H9 (cell line): ENCODE measurements at places on chromosomes 16 and 17.

- no peak overlapping the region for H3K27ac ChIP-seq
- H3K36me3 ChIP-seq, result no peaks in the 10 kb centered on the region
Measured at GRCh38 chr17:5198472-5198871, 6.8 kb upstream of the ZNF594 start.

DNA sequence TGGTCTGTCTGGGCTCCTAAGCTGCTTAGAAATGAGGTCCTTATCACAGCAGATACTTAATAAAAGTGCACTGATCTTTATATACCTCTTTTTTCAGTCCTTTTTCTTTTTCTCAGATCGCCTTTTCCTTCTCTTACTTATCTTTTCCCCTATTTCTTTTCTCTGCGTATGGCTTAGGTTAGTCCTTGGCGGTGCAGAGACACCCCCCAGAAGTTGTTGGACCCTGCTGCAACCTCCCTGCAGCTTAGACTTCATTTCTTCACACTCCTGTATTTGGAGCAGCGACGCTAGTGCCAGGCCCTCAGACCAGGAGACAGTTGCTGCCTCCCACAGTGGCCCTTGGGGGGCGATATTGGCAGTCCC, 67.6 kb downstream of the CENPV start:
- peaks cover 2% of the 10 kb centered on the region; the same call in 1 of the 2 replicates for H3K4me1 ChIP-seq
- H3K4me3 ChIP-seq, result 0 out of 2 replicates have a peak overlapping the region, but pooled peaks have one; percentile 48
- no peak overlapping the region for H3K27ac ChIP-seq
- H3K36me3 ChIP-seq, result no peaks in the 10 kb centered on the region

DNA sequence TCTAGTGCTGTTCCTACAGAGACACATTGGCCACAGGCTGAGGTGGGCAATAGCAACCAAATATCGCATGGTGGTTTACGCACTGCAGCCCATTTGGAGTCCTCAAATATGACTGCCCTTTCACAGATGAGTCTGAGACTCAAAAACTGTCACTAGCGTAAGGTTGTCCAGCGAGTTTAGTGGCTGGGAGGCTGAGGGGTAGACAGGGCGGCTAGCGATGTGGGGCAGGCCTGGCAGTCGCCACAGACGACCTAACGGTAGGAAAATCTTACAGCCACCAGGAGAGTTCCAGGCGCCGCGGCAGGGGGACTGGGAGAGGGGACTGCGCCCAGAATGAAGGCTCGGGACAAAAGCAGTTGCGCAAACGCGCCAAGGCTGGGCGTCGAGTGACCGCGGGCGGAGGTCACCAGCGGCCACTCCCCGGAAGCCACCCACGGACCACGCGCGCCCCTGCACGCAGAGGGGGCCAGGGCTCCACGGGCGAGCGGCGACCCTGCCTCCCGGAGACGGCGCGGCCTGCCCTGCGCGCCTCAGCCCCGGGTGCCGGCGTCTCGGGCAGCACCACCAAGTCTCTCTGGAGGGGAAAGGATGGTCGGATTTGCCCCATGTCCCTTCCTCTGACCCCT, 699 bp upstream of the MAP1LC3B start:
- peaks cover 4% of the 10 kb centered on the region; the same call in 1 of the 2 replicates for H3K4me1 ChIP-seq
- no peaks in the 10 kb centered on the region for H3K27me3 ChIP-seq
- DNase-seq, result peak; percentile 67
- no peak overlapping the region for H3K27ac ChIP-seq
- peak overlapping the region; percentile 89 for H3K4me3 ChIP-seq
- no peaks in the 10 kb centered on the region; the same call in 1 of the 2 replicates for H3K36me3 ChIP-seq

- H3K27me3 ChIP-seq, result no peaks in the 10 kb centered on the region
- H3K4me1 ChIP-seq, result no peaks in the 10 kb centered on the region
- no peaks in the 10 kb centered on the region for H3K36me3 ChIP-seq
- no peak for DNase-seq
Measured at GRCh38 chr16:83953796-83954576, 946 bp downstream of the OSGIN1 start.

DNA sequence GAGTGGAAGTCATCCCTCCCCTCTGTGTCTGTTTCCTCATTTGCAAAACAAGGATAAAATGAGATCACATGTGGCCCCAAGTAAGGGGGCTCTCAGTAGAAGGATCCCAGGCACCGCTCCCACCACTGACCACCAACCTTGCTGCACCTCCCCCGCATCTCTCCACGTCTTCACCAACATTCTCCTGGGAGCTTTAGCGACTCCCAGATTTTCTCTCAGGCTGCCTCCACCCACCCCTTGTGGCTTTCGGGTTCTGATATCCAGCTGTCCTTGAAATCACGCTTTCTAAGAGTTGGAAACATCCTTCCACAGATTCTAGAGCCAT, 16.4 kb upstream of the NTN1 start:
- DNase-seq, result no peak
- peaks cover 50% of the 10 kb centered on the region for H3K27me3 ChIP-seq
- no peak overlapping the region for H3K27ac ChIP-seq
- H3K4me3 ChIP-seq, result no peak overlapping the region
- H3K36me3 ChIP-seq, result no peaks in the 10 kb centered on the region
- H3K4me1 ChIP-seq, result no peaks in the 10 kb centered on the region

DNA sequence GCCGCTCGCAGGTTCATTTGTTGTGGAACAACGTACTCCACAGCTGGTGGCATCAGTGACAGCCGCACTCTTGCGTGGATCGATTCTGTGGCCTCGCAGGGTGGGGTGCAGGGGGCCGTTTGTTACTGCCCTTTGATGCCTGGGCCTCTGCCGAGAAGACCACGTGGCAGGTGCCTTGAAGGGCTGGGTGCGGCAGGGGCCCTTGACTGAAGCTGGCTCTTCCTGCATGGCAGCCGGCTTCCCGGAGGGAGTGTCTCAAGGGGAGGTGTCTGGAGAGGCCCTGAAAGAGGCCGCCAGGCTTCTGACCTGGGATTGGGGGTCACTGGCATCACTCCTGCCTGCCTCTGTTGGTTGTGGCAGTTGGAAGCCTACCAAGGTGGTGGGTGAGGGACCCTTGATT, 43.8 kb downstream of the TBCD start:
- H3K27ac ChIP-seq, result no peak overlapping the region
- H3K36me3 ChIP-seq, result peaks cover 54% of the 10 kb centered on the region
- no peaks in the 10 kb centered on the region for H3K4me1 ChIP-seq
- no peaks in the 10 kb centered on the region for H3K27me3 ChIP-seq
- no peak for DNase-seq

DNA sequence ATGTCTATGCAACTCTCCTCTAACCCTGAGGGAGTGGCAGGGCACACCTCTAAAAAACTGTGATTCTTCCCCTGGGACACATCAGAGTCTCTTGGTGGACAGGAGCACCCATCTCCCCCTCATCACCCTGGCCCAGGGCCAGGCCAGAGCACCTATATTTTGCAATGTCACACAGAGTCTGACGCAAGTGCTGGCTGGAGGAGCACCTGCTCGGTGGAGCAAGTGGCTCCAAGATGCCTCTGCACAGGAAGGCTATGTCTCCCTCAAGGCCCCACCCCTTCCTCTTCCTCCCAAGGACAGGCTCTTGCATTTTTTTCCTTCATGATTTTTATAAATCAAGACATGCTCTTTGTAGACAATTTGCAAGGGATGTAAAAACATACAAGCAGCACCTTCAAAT, 13.3 kb downstream of the SNN start:
- H3K4me3 ChIP-seq, result no peak overlapping the region
- H3K36me3 ChIP-seq, result peaks cover 11% of the 10 kb centered on the region; the same call in 2 of the 3 replicates
- no peaks in the 10 kb centered on the region for H3K4me1 ChIP-seq
- no peak for DNase-seq
- H3K27me3 ChIP-seq, result no peaks in the 10 kb centered on the region

DNA sequence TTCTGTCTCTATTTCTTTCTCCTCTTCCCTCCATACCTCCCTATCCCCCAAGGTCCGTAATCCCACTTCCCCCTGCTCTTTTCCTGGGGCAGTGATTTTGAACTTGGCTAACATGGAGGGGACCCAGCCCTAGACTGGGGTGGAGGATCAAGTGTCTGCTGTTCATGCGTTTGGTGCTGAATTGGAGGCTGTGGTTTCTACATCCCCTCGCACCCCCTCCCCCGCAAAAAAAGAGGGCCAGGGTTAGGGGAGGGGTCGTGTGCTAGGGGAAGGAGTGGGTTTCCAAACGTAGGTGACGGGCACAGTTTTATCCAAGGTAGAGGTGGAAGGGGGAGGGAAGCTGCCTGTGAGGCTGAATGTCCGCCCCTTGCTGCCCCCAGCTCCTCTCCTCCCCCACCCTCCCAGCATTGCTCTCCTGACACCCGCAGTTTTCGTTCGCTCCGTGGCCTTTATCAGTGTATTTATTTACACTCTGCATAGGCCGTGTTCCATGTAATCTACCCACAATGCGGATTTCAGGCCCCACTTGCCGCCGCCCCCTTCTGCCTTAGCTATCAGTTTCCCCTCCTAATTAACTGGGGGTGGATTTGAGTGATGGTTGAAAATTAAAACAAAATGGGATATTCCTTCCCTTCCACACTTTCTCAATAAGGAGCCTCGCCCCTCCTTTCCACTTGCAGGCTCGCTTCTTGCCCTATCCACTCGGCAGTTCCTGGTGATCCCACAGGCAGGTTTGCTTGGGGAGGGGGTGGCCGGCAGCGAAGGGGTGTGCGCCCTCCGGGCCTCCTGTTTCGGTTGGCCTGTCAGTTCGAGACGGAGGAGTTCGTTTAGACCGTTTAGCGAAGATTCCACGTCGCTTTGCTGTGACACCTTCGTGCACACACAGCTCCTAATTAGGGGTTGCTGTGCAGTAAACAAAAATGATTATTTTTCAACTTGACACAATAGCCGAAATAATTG, 2.0 kb downstream of the GNAO1 start:
- H3K27me3 ChIP-seq, result peaks cover 2% of the 10 kb centered on the region; the same call in 1 of the 2 replicates
- H3K4me3 ChIP-seq, result peak overlapping the region; percentile 85
- no peak overlapping the region for H3K27ac ChIP-seq
- no peak for DNase-seq

- H3K36me3 ChIP-seq, result no peaks in the 10 kb centered on the region
- peaks cover 5% of the 10 kb centered on the region; the same call in 1 of the 2 replicates for H3K4me1 ChIP-seq
- no peaks in the 10 kb centered on the region for H3K27me3 ChIP-seq
- peak overlapping the region; percentile 36; the same call in 1 of the 3 replicates for H3K4me3 ChIP-seq
Measured at GRCh38 chr16:58339452-58339981, 44.7 kb upstream of the PRSS54 start.

GRCh38 chr17:51353296-51353695, 93.0 kb downstream of the UTP18 start:
- no peaks in the 10 kb centered on the region for H3K4me1 ChIP-seq
- H3K36me3 ChIP-seq, result no peaks in the 10 kb centered on the region
- no peak overlapping the region for H3K27ac ChIP-seq
- no peak for DNase-seq
- no peaks in the 10 kb centered on the region for H3K27me3 ChIP-seq

- peak overlapping the region; percentile 87 for H3K4me3 ChIP-seq
- H3K27me3 ChIP-seq, result no peaks in the 10 kb centered on the region
- H3K27ac ChIP-seq, result no peak overlapping the region
- no peaks in the 10 kb centered on the region; the same call in 2 of the 3 replicates for H3K36me3 ChIP-seq
- no peak for DNase-seq
- peaks cover 3% of the 10 kb centered on the region; the same call in 1 of the 2 replicates for H3K4me1 ChIP-seq
Measured at GRCh38 chr17:39737206-39737759, 455 bp upstream of the GRB7 start.

DNA sequence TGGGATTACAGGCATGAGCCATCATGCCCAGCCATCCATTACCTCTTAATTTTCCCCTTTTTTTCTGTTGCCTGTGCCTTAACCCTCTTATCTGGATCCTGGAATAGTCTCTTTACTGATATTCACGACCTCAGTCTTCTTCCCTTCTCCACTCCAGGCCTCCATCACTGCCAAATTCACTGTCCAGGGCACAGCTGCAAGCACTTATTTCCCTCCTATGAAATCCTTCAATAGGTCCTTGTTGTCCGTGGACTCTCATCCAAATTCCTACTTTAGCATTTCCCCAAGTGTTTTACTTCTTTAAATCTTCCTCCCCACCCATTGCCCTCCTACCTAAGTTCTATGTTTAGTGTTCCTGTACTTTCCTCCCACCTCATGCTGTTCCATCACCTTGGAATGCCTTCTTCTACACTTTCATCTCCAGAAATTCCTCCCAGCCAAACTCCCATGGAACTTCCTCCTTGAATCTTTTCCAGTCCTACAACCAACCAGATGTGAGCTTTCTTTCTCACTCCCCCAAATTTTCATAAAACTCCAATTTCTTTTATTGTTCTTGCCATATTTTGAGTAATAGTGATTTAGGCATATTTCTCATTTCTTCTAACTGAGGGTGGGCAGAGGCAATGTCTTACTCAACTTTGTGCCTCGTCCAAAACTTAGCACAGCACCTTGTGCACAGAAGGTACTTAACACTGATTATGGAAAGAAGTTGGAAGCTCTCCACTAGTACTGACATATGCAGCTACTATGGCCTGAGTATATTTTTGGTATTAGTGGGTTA, 35.3 kb downstream of the FAM20A start:
- H3K4me1 ChIP-seq, result no peaks in the 10 kb centered on the region
- no peaks in the 10 kb centered on the region for H3K27me3 ChIP-seq
- H3K36me3 ChIP-seq, result no peaks in the 10 kb centered on the region
- DNase-seq, result no peak
- no peak overlapping the region for H3K27ac ChIP-seq

GRCh38 chr17:10156077-10156435, 42.4 kb downstream of the GAS7 start:
- no peak overlapping the region for H3K4me3 ChIP-seq
- H3K27ac ChIP-seq, result no peak overlapping the region
- H3K36me3 ChIP-seq, result no peaks in the 10 kb centered on the region
- H3K27me3 ChIP-seq, result no peaks in the 10 kb centered on the region
- DNase-seq, result no peak
- H3K4me1 ChIP-seq, result no peaks in the 10 kb centered on the region

- no peak for DNase-seq
- H3K4me1 ChIP-seq, result no peaks in the 10 kb centered on the region
- H3K27ac ChIP-seq, result no peak overlapping the region
- no peaks in the 10 kb centered on the region for H3K36me3 ChIP-seq
- H3K27me3 ChIP-seq, result no peaks in the 10 kb centered on the region
- no peak overlapping the region for H3K4me3 ChIP-seq
Measured at GRCh38 chr16:75188832-75189477, 18.0 kb downstream of the CTRB2 start.

DNA sequence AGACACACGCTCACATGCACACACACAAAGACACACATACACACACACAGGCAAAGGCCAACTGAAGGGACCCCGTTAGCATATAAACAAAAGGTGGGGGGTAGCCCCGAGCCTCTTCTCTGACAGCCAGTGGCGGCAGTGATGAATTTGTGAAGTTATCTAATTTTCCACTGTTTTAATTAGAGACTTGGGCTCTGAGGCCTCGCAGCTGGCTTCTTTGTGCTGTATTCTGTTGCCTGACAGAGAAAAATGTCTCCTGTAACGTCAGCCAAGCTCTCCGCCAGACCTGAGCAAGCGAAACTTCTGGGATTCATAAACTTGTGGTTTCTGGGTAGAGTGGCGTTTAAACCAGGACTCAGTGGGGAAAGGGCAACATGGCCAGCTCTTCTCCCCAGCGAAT, 113.9 kb upstream of the FOXF1 start:
- H3K4me1 ChIP-seq, result no peaks in the 10 kb centered on the region
- H3K36me3 ChIP-seq, result no peaks in the 10 kb centered on the region
- peaks cover 2% of the 10 kb centered on the region; the same call in 1 of the 2 replicates for H3K27me3 ChIP-seq
- no peak overlapping the region for H3K4me3 ChIP-seq
- no peak for DNase-seq

DNA sequence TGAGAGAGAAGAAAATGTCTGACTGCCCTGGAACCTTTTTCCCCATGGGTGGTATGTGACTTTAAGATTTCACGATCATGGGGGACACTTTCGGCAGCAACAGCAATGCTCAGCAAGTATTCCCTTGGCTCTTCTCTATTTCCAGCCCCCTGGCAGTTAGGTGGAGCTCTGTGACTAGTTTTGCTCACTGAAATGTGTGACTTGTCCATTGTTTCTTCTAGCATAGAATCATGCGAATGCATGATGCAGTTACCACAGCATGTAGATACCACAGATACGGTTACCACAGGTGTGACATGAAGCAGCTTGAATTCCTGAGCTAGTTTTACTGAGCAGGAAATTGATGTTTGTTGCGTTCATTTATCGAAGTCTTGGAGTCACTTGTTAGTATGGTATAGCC, 1034.5 kb upstream of the EEF2KMT start:
- no peak overlapping the region for H3K4me3 ChIP-seq
- no peak overlapping the region for H3K27ac ChIP-seq
- H3K4me1 ChIP-seq, result peaks cover 2% of the 10 kb centered on the region
- H3K36me3 ChIP-seq, result no peaks in the 10 kb centered on the region
- no peak for DNase-seq
